ENCODE measurements at places on chromosomes 3 and 15.

DNA sequence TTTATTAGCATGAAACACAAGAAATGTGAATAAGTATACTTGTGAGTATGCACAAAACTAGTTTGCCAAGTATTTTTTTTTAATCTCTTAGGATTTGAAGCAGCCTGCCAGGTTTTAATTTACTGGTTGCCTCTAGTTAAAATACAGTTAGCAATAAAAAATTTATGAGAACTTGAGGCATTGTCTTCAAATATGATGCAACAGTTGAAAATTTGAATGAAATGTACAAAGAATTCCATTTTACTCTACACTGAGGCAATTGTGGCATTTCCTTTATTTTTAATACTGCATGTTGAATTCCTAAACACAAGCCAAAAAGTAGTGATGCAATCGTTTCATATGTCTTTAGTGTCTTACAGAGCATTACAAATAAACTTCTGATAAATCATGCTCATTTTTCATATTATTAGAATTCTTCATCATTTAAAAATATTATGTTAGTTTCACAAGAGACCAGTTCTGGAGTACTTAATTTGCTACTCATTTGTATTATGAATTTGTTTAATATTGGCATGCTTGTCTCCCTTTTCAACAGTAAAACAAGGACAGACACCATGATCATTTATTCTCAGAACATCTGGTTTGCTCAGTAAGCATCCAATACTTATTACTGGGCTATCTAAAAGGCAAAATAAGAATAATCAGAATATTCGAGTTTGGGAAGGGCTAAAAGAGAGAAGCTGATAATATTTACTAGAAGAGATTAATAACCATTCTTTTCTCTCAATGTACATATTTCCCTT is 124.8 kb upstream of the PTX3 start:
- DNase-seq: peak; percentile 92

DNA sequence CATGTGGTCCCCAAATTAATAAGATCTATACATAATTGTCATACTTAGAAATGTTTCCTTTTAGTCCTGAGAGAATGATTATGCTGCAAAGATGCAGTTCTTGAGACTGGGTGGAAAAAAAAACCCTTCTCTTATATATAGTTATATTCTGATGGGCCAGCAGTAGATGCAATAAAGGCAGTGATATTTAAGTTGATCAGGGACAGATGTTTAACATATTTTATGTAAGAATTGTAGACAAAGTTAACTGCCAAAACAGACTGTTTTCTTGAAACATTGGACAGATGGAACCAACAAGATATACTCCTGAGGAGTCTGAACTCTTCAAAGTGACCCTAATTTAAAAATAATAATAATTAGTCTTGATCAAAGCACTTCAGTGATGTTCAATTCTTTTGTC is 172.0 kb upstream of the LRIG1 start:
- DNase-seq: no peak

DNA sequence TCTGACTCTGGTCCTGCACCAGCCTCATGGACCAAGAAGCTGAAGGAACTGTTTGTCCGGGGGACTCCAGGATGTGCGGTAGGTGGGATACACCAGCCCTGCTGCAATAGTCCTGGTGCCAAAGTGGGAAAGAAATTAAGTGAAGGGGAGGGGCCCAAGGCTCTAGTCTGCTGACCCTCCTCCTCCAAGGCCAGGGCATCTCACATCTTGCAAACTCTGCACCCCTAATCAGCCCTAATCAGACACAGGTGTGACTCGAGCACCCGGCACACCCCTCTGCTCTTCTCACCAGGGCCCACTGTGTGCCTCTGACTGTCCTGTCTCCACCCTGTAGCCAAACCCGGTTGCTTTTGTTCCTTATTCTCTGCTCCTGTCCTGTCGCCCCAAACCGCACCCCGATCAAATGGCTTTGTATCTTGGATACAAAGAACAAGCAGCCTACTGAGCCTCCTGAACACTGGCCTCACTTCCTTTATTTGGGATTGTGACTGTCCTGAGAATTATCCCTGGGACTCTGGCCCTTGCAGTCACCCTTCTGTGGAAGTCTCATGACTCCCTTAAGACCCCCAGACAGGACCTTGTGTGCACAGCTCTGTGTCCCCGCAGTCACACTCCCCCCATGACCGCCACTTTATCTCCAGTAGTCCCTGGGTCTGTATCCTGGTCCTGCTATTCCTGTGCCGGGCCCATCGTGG is 26.7 kb upstream of the SLC41A3 start:
- no peak for DNase-seq

DNA sequence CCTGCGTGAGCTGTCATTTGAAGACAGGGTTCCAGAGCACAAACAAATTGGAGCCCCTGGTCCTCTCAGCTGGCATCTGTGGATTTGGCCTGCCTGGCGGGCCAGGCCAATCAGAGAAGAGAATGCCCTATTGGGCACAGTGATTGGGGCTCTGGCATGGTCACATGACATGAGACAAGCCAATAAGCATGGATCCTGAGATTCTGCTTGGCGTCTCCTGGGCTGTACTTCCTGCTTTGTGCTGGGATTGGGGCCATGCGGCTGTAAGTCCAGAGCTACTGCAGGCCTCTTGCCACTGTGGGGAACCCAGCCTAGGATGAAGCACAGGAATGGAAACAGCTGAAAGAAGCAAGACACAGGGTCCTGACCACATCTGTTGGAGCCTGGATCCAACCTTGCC is 121.4 kb downstream of the FBLN2 start:
- DNase-seq: no peak

GRCh38 chr3:12840591-12841148 is 695 bp downstream of the RPL32 start:
- no peak for DNase-seq

GRCh38 chr3:174884776-174885568 is 25.8 kb downstream of the NAALADL2 start:
- DNase-seq: no peak

DNA sequence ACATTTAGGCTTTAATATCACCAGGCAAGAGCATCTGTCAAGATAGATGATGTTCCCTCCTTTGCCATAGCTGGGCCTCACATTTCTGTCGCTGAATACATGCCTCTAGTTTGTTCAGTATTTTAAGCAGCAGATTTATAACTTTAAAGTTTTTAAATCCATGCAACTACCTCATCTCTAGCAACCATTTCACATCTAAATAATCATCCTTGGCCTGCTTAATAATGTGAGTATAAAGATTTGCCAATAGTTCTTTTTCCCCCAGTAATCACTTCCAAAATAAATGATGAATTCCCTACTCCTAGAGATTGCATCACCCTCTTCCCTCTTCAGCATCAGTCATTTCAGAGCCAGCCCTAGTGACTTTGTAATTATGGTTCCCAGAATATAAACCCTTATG is 36.2 kb upstream of the FILIP1L start:
- no peak for DNase-seq

DNA sequence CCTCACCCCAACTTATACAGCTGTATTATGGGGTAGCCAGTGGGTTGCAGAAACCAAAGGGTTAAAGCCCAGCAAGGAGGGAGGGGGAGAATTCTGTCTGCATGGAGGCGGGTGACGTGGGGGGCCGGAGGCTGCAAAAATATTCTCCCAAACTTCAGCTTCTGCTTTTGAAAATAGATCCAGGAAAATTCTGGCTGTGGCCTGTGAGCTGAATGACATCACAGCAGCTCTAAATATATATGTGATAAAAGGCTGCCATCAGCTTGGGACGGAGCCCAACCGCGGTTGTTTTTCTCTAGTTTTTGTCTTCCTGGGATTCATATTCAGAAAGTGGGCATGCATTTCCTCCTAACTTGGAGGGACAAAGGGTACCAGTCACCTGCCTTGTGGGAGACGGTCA is 27.6 kb downstream of the MAPKAPK3 start:
- DNase-seq: no peak

DNA sequence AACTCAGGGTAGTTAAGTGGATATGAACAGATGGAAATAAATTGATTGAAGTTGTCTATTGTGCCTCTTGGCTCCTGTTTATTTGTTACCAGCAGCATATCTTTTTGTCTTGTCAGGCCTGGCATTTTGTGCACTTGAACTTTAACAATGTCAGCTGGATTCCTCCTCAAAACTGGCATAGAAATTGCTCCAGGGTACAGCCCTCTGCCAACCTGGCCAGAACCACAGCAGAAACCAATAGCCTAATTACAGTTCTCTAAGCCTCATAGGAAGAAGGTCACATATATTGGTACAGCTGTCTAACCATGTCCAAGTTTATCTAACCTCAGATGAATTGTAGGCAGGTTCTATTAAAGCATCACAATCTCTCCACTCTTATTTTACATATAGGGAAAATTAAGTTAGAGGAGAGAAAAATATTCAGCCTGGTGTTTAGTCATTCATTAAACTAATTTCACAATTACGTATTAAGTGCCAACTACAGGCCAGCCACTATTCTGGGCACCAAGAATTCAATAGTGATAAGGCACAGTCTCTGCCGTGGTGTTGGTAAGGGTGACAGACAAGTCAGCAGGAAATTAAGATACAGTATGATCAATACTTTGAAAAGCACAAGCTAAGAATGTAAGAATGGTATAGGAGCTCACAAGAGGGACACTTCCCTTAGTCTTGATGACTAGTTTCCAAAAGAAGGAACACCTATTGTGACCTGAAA is 452.9 kb upstream of the NECTIN3 start:
- no peak for DNase-seq

DNA sequence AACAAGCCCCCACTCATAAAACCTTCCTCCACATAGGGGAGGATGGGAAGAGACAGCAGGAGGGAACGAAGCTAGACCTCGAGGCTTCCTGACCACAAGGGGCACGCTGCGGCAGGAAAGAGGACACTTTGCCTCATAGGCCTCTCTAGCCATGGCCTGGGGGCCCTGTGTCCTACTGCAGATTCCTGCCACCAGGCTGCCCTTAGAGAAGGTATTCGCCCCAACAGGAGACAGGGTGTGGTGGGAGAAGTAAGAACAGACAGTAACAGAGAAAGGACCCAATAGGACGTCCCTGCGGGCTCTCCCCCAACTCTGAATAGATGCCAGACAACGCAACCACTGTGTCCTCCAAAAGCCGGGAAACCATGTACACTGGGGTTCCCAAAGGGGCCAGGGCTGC is 36.8 kb downstream of the ADCY5 start:
- DNase-seq: no peak

DNA sequence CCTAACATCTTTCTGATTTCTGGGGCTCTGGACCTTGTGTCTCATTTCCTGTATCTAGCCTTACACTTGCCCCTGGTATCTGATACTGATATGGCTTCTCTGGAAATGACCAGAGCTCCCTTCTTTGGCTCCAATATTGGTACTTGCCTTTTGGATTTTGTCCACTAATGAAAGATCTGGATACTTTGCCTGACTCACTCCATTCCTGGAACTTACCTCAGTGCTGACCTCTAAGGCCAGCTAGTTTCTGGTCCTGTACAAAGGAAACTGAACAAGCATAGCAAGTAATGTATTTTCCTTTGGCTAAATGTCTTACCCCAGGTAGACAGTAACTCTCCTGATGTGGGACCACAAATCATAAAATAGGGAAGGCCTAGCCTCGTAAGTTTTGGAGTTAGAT is 93.8 kb upstream of the SLC4A7 start:
- peak; percentile 63 for DNase-seq

All from foreskin fibroblast (primary cell).